MCF 10A (cell line): ENCODE measurements at places on chromosomes 7 and 10.

DNA sequence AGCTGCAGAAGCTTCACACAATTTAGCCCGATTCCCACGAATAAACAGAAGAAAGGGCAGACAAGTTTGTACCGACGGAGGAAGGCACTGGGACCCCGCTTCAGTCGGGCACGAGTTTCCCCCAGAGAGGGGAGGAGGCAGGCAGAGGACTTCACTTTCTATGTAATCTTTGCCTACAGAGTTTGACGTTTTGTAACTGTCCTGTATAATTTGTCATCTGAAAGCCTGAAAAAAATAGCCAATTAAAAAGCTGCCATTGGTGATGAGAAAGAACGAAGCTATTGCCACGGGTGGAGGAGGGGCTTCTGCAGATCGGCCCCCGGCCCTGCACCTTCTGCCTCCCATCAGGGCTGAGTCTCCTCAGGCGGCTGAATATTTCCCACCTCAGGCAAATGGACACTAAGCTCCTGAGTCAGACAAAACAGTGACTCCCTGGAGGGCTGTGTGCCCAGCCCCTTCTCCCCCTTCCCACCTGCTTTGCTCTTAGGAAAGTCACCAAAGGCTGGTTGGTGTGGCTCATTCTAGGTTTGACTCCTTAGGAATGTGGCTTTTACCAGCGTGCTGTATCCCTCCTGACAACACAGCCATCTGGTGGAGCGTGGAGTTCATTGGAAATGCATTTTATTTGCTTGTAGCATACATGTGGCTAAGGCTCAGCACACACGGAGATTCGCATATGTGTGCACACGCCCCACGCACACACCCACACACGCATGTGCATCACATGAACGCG lies 117.4 kb downstream of the VIPR2 start:
- H3K36me3 ChIP-seq = no peaks in the 10 kb centered on the region
- no peaks in the 10 kb centered on the region for H3K27me3 ChIP-seq
- no peak overlapping the region for H3K4me3 ChIP-seq
- no peak overlapping the region for H3K27ac ChIP-seq

- no peaks in the 10 kb centered on the region for H3K27me3 ChIP-seq
- no peaks in the 10 kb centered on the region for H3K4me1 ChIP-seq
- H3K36me3 ChIP-seq = peaks cover 59% of the 10 kb centered on the region
- no peak overlapping the region for H3K27ac ChIP-seq
- H3K4me3 ChIP-seq = no peak overlapping the region
Observed at GRCh38 chr10:133418289-133418993, 6.0 kb downstream of the SPRN start.

GRCh38 chr7:99949645-99950228 lies 20.3 kb upstream of the GJC3 start:
- no peak overlapping the region for H3K27ac ChIP-seq
- no peaks in the 10 kb centered on the region for H3K36me3 ChIP-seq
- H3K4me3 ChIP-seq = no peak overlapping the region
- H3K27me3 ChIP-seq = no peaks in the 10 kb centered on the region
- no peak for DNase-seq
- H3K4me1 ChIP-seq = peaks cover 25% of the 10 kb centered on the region

DNA sequence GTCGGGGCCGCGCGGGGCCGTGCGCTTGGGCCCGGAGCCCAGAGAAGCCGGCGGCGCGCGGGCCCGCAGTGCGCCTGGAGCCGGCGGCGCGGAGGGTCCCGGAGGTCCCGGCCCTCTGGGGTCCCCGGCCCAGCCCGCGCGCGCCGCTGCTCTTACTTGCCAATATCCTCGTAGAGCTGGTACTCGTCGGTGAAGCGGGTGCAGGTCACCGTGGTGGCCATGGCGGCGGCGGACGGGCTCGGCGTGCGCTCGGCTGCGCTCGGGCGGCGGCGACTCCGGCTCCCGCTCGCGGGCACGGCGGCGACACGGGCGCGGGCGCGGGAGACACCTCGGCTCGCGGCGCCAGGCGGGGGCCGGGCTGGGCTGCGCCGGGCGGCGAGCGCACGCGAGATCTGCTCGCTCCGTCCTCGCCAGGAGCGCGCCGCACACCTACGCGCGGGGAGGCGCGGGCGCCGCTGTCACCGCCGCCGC lies at the start of gene CAMK2B:
CAMK2B (minus strand) TSS at position 394 of the 471 bp plus-strand sequence; CDS start at position 221, 173 bp downstream.
- H3K4me1 ChIP-seq = peaks cover 6% of the 10 kb centered on the region
- H3K27me3 ChIP-seq = peaks cover 42% of the 10 kb centered on the region

DNA sequence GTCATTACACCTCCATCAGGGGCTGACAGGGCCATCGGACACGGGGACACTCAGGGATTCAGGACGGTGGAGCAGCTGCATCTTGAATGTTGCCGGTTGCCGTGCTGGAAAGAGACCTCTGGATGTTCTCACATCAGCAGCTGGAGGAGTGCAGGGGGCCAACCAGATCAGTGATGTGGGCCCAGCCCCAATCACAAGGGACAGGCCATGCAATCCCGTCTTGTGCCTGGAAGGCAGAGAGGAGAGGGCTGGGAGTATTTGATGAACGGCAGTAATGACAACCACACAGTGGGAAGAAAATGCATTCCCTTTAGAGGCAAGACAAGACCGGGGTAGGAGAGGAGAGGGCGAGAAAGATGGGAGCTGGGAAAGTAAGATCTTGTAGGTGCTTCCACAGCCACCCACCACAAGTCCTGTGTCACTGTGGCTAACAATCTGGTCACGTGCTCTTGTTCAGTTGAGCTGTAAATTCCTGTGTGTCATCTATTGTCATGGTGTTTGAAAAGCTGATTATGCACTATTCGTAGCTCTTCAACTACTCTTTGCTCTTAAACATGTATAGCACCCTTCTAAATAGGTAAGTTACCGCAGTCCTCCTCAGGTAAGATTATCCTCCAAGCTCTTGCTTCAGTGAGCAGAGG lies 85.9 kb upstream of the LEP start:
- H3K36me3 ChIP-seq = peaks cover 4% of the 10 kb centered on the region
- H3K4me1 ChIP-seq = no peaks in the 10 kb centered on the region
- no peak for DNase-seq
- peaks cover 20% of the 10 kb centered on the region for H3K27me3 ChIP-seq
- H3K27ac ChIP-seq = no peak overlapping the region
- H3K4me3 ChIP-seq = no peak overlapping the region

- H3K36me3 ChIP-seq = no peaks in the 10 kb centered on the region
- peaks cover 11% of the 10 kb centered on the region for H3K4me1 ChIP-seq
- no peaks in the 10 kb centered on the region for H3K27me3 ChIP-seq
- peak overlapping the region; percentile 84 for H3K27ac ChIP-seq
Observed at GRCh38 chr7:128861957-128862570, 592 bp upstream of the ATP6V1F start.

GRCh38 chr10:110336111-110336721 lies 31.5 kb upstream of the SMNDC1 start:
- H3K36me3 ChIP-seq = no peaks in the 10 kb centered on the region
- peak overlapping the region; percentile 59 for H3K27ac ChIP-seq
- H3K4me1 ChIP-seq = peaks cover 33% of the 10 kb centered on the region
- H3K27me3 ChIP-seq = no peaks in the 10 kb centered on the region
- H3K4me3 ChIP-seq = peak overlapping the region; percentile 18
- peak; percentile 96 for DNase-seq

DNA sequence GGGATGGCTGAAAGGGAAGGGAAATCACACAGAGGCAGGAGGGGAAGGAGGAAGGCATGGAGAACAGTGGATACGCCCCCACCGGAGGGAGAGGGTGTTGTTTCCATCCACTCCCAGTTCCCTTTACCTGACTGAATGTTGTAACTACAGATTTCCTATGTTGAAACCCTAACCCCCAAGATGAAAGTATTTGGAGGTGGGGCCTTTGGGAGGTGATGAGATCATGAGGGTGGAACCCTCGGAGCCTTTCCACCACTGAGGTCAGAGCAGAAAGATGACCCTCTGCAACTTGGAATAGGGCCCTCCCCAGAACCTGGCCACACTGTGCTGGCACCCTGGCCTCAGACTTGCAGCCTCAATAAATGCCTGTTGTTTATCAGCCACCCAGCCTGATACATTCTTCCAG lies 48.6 kb upstream of the CNPY1 start:
- H3K27me3 ChIP-seq = peaks cover 12% of the 10 kb centered on the region
- DNase-seq = peak; percentile 84
- H3K36me3 ChIP-seq = no peaks in the 10 kb centered on the region
- no peak overlapping the region for H3K4me3 ChIP-seq
- H3K27ac ChIP-seq = no peak overlapping the region
